ENCODE measurements at places on chromosomes 5 and 9.

DNA sequence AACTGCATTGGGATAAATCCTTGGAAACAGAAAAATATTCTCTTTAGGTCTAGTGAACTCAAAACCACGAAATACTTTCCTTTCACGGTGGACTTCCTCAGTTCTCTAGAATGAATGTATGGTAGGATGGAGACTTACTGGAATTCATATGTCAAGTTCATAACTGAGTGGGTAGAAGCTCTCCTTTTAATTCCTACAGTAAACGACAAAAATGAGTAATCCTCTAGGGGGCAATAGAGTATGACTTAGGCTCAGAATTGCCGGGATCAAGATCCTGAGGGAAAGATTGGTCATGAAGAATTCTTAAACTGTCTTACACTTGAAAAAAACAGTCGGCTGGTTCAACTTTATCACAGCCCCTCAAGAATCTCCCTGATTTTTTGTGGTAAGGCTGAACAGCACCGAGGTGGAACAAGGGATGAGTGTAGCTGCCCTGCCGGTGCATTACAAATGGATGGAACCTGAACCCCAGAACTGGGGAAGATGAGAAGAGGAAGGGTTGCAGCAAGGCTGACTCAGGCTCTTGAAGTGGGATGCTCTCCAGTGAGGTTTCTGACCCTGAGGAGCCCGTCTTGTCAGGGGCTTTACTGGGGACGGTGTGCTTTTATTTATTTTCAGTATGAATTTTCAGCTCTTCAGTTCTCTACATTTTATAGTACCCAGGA, 14.0 kb upstream of the LOX start:
- no peak for DNase-seq

GRCh38 chr5:138844812-138845513, 30.2 kb downstream of the LRRTM2 start:
- DNase-seq, result no peak

- no peak for DNase-seq
These were observed 54.6 kb upstream of the PHYKPL start for GRCh38 chr5:178287091-178287790.

DNA sequence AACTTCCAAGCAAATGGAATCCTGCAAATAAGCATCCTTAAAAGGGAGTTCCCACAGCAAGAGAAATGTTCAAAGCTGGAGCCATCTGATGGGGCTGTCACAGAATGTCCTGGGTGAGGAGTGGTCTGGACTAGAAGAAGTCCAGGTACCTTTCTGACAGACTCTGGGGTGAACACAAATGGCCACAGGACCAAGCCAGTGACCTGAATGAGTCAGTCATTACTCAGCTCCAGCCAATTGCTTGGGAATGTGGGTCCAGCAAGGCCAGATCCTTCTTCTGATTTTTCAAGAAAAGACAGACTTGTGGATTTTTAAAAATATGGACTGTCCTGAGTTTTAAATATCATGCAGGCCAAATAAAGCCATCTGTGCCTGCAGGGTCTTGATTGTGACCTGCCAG, 30.1 kb downstream of the GALNT10 start:
- DNase-seq, result no peak

DNA sequence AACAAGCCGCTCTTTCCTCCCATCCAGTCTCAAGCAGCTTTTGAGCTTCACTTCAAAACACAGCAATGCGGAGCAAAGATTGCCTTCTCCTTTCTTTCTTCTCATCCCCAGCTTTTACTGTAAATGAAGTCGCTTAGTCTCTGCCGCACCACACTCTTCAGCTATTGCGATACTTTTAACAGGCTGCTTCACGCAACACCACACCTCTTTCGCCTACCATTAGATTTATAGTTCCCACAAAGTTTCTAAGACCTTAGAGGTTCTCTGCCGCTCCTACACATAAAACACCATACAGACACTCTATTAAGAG, 711 bp downstream of the PGGT1B start:
- no peak for DNase-seq

DNA sequence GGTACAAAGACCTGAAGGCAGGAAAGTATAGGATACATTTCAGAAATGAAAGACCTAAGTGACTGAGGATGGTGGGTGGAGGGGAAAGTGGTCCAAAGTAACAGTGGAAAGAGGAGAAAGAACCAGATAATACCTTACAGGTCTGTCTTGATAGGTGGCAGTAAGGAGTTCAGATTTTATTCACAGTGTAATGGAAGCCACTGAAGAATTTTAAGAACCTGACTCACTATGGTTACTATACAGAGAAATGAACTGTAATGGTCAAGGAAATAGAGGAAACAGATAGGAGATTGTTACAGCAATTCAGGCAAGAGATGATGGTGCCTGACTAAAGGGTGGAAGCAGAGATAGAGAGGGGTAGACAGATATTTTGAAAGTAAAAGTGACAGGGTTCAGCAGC, 46.5 kb downstream of the EPB41L4A start:
- DNase-seq, result no peak

DNA sequence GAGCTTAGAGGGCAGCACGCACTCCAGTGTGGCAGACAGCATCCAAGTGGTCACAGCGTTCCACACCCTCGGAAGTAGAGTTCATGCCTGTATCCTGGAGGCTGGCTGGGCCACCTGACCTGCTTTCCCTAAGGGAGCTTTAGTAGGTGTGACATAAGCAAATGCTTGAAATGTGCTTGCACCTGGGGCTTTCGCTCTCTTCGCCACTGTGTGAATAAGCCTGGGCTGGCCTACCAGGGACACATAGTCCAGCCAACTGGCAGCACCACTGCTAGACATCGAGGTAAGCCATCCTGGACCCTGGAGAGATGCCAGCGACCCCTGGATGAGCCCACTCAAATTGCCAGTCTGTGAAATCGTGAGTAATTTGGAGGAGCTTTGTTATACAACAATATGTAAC, 24.9 kb upstream of the IRX4 start:
- no peak for DNase-seq

GRCh38 chr5:78888580-78889368, 96.3 kb downstream of the ARSB start:
- no peak for DNase-seq

- no peak for DNase-seq
These were observed at the start of gene S100Z for GRCh38 chr5:76849419-76850291. Gene S100Z (plus strand): TSS chr5:76850014. CDS start chr5:76875360, 25,346 bp downstream.

- no peak for DNase-seq
These were observed 131.5 kb upstream of the NFIL3 start for GRCh38 chr9:91555132-91555531.

GRCh38 chr5:107518616-107519015, 152.1 kb downstream of the EFNA5 start:
- no peak for DNase-seq

GRCh38 chr5:37696190-37697021, 143.4 kb downstream of the GDNF start:
- DNase-seq, result no peak

GRCh38 chr9:137319739-137320551, 17.9 kb upstream of the NRARP start:
- no peak for DNase-seq

DNA sequence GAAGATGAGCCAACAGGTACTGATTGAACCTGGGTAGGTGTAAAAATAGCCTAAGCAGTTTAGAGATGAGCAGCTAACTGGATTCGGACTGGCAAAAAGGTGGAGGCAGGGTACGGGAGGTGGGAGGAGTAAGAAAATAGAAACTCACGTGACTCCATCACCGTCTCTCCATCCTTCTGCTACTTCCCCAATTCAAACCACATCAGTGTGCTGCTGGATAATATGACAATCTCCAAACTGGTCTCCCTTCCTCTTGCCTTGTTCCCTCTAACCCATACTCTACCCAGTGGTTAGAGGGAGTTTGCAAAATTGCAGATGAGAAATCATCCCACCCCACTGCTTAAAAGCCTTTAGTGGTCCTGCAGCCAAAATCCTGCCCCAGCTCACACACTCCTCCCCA, 42.7 kb downstream of the RIGI start:
- no peak for DNase-seq

DNA sequence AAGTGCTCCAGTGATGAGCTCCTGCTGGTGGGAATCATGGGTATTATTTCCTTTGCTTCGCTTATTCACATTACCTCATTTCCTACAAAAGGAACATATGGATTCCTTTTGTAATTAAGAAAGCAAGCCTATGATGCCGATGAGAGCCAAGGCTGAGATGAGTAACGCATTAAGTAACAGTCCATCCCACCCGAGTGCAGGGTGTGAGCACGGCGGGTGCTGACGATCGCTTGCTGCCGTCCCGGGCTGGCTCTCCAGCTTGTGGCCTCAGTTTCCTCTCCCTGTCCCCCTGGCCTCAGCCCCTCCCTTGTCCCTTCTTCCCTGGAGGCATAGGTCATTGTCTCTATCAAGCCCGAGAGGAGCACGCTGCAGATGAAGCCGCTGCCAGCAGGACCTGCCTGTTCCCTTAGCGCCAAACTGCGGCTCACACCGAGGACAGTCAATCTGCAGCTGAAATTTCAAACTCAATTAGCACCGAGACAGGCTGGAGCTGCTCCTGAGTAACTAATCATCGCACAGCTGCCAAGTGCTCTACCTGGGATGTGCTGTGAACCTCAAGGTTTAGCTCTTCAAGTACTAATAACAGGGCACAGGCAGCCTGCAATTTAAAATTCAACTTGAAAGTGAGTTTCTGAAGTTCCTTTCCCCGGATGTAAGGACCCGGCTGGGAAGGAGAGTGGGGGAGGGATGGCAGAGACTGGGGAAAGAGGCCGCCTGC, 115.2 kb upstream of the RAPGEF1 start:
- DNase-seq, result no peak
